Stimulated activated CD8-positive, alpha-beta memory T cell treated with anti-CD3 and anti-CD28 coated beads, Interleukin-12 subunit alpha, Interleukin-12 subunit beta, amount 100 ng/mL, for 1 hour (primary cell): ENCODE measurements at places on chromosomes 1 and 21.

- no peak for DNase-seq
Observed at GRCh38 chr21:45715441-45715840, 71.9 kb downstream of the PCBP3 start.

DNA sequence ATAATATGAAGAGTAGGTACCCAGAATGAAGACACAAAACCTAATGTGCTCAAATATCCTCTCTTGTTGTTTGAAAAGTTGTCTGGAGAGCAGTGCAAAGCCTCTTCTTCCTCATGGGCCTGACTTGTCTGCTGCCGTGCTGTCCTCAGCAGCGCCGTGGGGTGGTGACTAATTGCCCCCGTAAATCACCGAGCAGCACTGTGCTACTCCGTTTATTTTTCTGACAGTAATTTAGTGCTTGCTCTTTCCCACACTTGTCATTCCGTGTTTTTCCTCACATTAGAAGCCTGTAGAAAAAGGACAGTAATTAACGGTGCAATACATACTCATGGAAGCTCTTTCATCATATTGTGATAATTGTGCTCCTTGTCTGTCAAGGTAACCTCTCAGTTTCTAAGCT lies 114.8 kb upstream of the BARHL2 start:
- no peak for DNase-seq

DNA sequence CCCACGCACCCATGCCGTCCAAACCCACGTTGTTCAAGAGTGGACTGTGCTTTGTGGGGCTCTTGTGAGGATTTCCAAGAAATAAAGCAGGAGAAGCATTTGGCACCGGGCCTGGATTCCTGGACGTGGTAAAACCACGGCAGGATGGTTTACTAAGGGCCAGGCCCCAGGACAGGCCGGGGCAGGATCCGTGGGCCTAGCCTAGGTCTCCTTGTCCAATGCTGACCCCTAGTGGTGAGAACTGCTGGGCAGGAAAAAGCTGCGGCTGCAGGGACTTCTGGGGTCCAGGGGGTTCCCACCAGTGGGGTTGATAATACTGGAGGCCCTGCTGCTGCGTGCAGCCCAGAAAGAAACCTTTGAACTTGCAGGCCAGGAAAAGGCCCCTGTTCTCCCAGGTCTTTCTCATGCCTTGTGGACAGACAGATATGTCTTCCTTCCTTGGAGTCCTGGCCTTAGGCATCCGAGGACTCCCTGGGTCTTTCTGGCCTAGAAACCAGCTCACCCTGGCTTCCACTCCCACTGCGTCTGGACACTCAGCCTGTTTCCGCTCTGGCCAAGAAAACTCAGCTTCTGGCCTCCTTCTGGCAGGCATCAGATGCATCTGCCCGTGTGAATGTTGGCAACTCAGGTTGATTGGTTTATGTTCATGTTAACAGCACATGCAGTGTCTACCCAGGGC lies 106.9 kb upstream of the TMEM51 start:
- peak; percentile 26 for DNase-seq

DNA sequence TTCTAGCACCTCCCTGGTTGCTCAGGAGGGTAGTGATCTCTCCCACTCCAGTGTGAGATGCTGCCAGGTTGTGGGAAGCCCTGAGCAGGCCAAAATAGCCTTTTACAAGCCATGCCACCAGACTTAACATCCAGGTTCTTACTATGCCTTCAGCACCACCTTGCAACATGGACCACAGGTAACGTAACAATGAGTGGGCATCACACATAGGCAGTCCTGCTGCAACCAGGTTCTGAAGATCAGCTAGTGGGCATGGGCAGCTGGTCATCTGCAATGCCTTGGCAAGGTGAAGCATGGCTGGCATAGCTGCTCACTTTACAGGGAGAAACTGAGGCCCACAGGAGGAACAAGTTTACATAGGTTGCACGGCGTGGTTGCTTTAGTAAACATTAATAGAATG lies 40.7 kb downstream of the DHCR24 start:
- DNase-seq = no peak

DNA sequence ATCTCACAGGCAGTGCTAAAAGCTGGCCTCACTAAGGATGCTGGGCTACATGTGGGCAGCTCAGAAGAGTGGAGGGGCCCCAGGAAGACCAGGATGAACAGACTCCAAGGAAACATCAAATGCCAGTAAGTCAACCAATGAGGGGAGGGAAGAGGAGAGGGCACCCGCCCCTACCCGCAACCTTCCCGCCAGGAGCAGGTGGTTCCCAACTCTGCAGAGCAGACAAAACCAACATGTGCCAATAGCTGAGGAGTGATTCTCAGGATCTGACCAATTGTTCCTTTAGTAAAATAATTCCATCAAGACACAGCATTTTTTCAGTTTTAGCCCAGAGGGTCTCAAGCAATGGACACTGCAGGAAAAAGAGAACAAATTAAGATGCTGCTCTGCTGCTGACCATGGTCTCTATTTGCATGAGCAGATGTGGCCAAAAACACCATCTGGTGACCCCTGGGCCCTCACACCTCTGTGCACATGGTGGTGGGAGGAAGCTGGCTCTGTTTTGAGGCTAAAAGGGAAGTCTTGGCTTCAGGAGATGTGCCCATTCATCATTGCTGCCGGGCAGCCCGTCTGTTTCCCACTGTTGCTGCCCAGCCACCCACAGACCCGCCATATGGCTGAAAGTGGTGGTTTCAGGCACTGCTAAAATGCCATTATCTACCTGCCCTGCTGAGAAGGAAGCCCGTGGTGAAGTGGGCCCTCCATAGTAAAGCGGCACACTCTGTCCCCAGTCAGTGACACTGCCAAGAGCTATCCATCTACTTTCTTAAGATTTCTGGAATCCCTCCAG lies 231.8 kb downstream of the KCNH1 start:
- DNase-seq = no peak

DNA sequence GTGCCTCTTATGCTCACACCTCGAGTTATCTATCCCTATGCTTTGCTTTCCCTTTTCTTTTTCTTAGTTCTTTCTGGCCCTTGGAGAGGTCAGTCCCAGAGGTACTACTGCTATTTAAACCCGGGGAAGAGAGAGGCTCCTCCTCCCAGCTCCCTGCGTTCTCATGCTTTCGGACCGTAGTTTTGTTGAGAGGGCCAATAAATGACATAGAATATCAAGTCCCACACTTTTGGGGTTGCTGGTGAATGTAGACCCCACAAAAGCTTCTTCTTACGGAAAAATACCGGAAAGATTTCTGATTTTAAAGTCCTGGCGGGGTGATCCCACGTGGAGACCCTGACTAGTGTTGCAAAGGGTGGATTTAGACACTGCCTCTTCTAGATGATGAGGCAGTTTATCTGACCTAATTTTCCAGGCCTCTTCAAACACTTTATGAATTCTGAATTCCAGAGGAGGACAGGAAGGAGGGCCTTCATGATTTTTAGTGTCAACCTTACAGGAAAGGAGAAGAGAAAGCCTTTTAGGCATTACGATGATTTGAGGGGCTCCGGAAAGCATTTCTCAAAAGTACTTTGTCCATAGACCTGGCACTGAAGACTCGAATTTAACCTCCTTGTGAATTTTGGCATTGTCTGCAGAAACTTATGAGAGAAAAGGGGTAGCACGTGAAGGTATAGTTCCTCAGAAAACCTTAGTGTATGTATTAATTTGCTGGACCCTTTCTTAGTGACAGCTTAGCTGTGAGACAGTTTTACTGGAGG lies 694 bp downstream of the TMEM167B start:
- DNase-seq = no peak

GRCh38 chr1:67201891-67202290 lies 35.6 kb downstream of the IL23R start:
- DNase-seq = no peak

DNA sequence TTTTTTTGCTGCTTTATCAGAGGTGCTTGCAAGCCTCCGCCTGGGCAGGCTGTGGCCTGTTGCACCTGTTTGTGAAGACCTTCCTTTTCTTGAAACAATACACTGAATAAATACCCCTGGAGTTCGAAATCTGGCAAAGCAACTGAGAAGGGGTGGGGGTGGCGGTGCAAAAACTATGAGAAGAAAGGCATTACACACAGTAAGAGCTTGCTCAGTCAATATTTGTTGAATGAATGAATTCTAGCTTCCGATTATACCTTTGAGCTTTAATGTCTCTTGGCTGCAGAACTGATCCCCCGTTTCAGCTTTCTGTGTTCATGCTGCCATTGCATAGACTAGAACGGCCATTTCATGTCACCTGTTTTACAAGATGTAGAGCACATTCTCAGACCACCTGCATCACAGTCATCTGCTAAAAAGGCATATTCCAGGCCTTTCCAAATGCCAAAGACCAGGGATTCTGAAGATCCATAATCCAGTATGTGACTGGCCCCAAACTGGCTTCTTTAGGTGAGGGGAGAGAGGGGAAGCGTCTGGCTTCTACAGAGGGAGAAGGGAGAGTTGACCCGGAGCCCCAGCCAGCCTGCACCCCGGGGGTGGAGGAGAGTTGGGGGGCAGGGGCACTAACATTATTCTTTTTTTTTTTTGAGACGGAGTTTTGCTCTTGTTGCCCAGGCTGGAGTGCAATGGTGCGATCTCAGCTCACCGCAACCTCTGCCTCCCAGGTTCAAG lies 111.5 kb downstream of the ETS2 start:
- no peak for DNase-seq

DNA sequence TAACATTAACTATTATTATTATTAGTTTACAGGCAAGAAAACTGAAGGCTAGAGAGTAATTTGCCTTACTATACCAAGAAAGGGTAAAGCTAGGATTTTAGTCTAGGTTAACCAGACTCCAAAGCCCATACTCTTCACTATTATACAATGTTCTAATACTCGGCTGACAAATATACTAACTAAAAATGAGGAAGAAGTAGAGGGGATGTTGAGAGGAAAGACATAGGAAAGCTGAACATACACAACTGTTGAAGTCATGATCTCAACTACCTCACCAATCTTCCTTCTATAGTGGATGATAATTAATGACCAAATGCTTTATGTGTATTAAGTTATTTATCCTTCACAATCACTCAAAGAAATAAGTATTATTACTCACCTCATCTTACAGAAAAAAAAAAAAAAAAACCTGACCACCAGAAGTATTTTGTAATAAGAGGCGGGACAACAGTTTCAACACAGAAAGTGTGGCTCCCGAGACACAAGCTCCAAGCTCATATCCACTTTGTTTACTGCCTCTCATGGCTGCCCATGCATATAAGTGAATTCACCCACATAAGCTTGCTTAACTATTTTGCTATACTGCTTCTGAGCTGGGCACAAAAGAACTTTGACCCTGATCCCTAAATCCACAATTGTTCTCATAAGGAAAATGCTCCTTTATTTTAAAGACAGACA lies 78.0 kb downstream of the USP1 start:
- no peak for DNase-seq

- no peak for DNase-seq
Observed at GRCh38 chr21:30518876-30519275, 16.9 kb upstream of the KRTAP19-5 start.

GRCh38 chr21:33374450-33375096 lies 28.6 kb upstream of the IFNGR2 start:
- DNase-seq = peak; percentile 42

GRCh38 chr1:6359216-6360116 lies 34.1 kb downstream of the ACOT7 start:
- DNase-seq = peak; percentile 23

GRCh38 chr1:159171688-159172501 lies 480 bp downstream of the CADM3 start:
- no peak for DNase-seq

DNA sequence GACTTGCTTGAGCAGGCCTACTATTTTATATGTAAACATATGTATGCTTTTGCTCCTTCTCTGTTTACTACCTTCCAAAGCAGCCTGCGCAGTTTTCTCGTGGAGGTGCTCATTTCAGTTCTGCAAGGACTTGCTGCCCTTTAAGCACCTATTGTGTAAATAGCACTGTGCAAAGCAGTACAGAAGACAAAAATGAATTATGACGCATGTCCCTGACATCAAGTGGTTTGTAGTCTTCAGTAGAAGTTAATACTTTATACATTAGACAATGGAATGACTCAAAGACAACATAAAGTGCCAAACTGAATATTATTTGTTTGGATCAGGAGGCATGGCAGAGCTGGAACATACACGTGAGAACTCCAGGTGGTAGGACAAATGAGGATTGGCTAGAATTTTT lies 611.7 kb downstream of the LMO4 start:
- no peak for DNase-seq

GRCh38 chr1:237112663-237113062 lies 70.7 kb downstream of the RYR2 start:
- DNase-seq = no peak

DNA sequence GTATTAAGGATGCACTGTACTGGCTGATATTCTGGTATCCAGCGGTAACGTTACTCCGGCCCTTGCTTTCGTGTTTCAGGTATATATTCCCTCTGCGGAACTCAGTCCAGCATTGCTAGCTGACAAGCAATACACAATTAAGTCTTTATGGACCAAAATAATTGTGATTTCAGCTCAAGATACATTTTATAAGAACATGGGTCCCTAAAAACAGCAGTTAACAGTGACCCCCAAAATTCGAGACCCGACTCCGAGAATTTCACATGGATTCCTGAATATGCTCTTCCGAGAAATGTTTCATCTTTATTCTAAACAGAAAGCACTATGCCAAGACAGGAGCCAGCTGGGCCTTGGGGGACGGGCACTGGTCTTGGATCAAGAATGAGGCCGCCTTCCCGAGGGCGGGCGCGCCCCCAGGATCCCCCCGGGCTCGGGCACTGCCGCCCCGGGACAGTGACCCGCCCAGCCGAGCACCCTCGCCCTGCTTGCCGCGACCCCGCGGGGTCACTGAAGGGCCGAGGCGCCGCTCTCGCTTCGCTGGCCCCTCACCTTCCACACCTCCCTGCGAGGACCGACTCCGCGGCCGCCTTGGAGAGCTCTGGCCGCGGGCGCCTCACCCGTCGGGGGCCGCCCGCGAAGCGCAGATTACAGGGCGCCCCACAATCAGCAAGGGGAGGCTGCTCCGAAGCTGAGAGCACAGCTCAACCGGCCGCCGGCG lies 610 bp downstream of the SCYL3 start:
- no peak for DNase-seq

DNA sequence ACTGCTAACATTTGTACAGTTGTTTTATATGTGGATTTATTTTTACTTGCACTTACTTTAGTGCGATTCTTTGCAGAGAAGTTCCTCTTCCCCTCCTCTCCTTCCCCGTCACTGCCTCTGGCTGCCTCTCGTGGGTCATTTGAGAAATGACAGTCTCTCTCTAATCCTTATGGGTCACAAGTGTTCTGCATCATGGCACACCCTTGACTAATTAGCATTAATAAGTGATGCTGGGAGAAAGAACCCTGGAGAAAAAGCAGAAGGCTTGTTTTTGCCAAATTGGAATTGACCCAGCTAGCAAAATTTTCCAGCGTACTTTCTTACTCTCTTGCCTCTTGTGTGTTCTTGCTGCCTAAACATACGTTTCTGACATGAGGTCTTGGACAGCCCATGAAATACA lies 301.2 kb downstream of the DUSP10 start:
- no peak for DNase-seq

GRCh38 chr1:32345289-32345827 lies 9.3 kb upstream of the MARCKSL1 start:
- DNase-seq = no peak

GRCh38 chr1:58358346-58358745 lies 188.2 kb downstream of the OMA1 start:
- no peak for DNase-seq

DNA sequence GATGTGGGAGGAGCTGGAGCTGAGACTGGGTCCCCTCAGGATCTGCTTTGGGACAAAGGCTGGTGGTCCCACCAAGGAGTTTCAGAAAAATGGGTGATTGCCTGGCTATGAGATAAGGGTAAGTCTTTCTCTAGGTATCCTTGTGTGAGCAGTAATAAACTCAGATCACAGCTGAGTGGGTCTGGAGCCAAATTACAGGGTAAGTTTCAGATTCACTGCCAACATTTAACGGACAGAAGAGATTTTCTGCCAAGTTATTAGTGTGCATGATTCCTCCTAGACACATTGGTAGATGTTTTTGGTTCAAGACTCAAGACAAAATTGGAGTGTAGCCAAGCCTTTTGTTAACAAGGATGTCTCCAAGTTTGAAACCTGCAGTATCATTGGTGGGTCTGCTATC lies 7.5 kb downstream of the CD1B start:
- DNase-seq = no peak
